Tongue (tissue), 3 donors: ENCODE measurements at places on chromosomes 6 and 20.

DNA sequence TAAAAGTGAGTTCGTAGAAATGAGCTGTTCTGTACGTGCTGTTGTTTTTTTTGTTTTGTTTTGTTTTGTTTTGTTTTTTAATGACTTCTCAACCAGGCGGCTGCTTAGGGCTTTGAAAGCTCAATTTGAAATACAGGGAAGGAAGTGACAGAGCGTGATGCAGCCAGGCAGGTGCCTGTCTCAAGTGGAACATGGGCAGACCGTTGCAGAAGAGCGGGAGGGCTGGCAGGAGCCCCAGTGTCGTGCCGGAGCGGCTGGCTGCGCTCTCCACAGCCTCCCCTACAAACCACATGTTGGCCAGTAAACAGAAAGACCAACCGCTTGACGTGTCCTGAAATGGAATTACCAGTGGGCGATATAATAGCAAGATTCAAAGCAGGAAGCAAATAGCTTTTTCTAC lies 164.9 kb upstream of the RREB1 start:
- peak; percentile 94 for DNase-seq

DNA sequence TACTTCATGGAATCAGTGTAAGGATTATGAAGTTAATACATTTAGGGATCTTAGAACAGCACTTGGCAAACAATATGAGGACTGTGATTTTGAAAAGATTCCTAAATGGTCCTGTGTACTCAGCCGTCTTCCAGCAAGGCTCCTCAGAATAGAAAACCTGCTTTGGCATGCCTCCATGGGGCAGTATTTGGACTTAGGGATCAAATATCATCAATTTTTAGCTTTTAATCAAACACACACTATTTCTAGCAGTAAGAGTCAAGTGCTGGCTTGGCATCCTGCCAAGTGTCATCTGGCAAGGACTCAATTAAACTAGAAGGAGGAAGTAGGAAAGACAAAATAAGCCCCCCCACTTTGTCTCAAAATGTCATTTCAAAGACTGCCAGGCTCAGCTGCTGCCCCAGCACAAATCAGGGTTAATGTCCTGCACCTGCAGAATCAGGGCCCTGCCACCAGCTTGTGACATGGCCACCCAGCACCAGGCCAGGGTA lies 40.8 kb downstream of the IYD start:
- peak; percentile 82 for DNase-seq

DNA sequence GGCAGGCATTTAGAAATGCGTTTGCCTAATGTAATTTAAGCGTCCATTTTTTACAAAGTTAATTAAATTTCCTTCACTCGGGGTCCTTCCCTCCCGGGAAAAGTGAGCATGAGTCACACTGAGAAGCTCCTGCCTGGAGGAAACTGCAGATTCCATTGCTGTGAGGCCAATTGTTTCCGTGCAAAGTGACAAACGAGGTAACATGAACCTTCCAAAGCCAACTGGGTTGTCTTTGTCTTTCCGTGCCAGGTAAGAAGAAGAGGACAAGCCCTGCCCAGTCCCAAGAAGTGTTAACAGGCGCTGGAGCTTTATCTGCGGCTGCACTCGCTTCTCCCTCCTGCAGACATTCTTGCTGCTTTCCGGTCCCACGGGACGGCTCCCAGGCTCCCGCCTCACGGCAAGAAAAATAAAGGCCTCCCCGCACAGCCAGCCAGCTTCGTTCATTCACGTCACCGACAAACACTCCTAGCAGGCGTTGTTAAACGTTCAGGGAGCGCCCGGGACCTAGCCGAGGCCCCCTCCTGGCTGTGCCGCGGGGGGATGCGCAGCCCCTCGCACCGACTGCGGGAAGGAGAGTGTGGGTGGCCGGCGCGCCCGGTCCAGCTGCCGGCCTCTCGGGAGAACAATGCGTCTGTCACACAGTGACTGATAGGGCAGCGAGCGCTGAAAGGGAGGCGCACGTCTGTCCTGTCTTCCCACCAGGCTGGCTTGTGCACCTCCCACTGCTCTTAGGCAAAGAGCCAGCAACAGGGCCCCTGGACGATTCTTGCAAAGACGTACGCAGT lies 61.5 kb upstream of the HDDC2 start:
- DNase-seq: peak; percentile 77

DNA sequence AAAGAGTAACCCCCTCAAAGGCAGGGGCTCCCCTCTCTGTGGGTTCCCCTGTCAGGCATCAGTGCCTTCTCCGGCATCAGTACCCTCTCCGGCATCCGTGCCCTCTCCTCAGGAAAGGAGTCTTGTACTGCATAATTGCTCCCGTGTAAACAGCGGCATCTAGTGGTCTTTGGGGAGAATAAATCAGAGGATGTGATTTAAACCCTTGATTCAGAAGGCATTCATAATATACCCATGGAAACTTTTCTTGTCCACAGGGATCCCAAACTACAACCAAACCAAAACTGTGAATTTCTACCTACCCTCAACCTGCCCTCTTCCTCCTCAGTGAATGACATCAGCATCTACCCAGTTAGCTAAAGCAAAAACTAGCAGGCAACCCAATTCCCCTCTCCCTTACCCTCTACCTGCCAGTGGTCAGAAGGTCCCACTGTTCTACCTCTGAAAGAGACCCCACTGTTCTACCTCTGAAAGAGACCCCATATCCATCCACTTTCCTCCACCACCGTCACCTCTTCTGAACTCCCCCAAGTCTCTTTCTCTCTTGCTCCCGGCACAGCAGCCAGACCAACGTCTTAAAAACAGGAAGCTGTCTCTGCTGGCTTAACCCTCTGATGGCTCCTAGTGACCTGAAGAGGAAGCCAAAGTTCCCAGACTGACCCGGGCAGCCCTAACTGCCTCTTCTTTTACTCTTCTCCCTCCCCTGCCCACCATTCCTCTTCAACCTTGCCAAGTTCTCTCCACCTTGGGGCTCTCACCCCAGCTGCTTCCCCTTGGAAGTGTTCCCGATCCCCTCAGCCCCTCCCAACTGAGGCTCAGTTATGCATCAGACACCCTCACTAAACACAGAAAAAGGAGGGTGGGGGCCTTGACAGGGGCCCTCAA lies 27.2 kb downstream of the UBE2V1 start:
- DNase-seq: peak; percentile 80

- DNase-seq: no peak
Observed at GRCh38 chr20:1646975-1647431, 10.6 kb downstream of the SIRPG start.

- DNase-seq: no peak
Observed at GRCh38 chr6:148990403-148990802, 243.6 kb downstream of the UST start.

DNA sequence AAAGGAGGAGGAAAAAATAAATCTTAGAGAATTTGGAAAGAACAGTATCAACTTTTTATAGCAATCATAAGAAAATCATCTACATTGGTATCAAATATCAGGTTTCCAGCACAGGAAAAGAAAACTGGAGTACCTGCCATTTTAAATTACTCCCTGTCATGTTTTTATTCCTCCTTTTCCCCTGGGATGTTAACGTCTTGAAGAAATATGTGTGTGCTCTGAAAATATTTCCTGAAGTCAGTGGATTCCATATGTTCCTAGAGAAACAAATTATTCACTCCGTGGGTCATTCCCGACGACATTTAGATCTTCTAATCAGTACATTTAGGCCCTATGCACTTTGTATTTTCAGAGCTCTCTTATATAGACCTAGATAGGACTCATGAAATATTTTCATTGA lies 42.0 kb upstream of the RSPO3 start:
- no peak for DNase-seq

- no peak for DNase-seq
Observed at GRCh38 chr20:58655328-58656107, 4.4 kb downstream of the STX16 start.

GRCh38 chr6:14031516-14031915 lies 86.1 kb upstream of the CD83 start:
- DNase-seq: no peak

GRCh38 chr6:79277109-79277508 lies 42.6 kb upstream of the HMGN3 start:
- DNase-seq: no peak

- DNase-seq: no peak
Observed at GRCh38 chr20:11389186-11389585, 528.5 kb upstream of the BTBD3 start.

DNA sequence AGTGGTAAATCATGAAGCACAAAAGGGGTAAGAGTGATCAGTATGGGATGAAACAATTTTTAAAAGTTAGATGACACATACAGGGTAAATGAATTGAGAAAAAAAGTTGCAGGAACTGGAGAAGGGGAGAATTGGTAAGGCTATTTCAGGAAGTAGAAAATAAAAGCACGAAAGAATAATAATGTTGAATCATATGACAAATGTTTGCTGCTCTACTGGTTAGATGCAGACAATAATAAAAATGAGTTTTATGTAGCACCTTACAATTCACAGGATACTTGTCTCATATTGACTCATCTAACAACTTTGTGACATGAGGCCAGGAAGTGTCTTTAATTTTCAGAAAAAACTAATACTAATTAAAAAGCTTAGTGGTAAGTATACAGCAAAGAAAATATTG lies 566.5 kb upstream of the MARCKS start:
- DNase-seq: no peak

- peak; percentile 18 for DNase-seq
Observed at GRCh38 chr6:1603708-1604107, 6.0 kb upstream of the FOXC1 start.

GRCh38 chr6:105759946-105760345 lies 326.2 kb upstream of the PRDM1 start:
- peak; percentile 24 for DNase-seq

DNA sequence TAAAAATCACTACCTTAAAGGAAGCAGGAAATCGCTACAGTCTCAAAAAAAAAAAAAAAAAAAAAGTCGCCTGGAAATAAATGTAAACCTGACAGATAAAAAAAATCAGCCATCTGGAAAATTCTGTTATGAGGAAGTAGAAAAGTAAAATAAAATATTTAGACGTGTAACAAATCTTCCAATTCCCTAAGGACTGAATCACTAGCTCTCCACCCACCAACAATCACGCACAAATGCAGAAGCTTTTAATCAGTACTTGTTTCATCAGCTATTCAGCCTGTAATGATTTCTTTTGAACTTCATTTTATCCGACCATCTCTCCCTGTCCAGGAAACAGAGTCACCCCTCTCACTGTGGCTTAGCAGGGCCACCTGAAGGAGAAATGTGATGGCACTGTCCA lies 59.0 kb downstream of the SLC23A2 start:
- no peak for DNase-seq

DNA sequence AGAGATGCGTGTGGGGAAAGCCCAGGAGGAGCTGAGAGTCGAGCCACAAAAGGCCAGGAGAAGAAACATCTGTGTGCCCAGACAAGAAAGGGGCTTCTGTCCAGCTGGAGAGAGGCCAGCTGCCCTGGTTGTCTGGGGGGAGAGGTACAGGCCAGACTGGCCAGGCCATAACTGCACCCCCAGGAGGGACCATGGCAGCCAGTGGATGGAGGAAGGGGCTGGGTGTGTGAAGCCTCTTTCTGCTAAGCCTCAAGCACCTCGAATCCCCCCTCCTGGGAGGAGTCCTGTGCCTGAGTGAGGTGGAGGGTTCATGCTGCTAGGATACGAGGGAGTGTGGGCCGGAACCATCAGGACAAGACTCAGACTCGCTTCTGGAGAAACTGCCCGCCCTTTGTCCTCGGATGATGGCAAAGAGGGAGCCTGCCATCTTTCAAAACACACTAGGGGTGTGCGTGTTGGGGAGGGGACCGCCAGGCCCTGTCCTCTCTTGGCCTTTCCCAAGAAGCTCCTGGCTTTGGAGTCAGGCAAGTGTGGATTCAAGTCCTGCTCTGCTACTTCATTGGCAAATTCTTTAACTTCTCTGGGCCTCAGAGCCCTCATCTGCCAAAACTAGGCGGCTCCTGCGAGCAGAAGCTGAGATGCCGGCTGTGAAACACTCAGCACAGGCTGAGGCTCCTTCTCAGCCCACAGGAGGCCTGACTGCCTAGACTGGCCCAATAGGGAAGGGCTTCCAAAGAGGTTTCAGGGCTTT lies 90.3 kb downstream of the ASXL1 start:
- no peak for DNase-seq

DNA sequence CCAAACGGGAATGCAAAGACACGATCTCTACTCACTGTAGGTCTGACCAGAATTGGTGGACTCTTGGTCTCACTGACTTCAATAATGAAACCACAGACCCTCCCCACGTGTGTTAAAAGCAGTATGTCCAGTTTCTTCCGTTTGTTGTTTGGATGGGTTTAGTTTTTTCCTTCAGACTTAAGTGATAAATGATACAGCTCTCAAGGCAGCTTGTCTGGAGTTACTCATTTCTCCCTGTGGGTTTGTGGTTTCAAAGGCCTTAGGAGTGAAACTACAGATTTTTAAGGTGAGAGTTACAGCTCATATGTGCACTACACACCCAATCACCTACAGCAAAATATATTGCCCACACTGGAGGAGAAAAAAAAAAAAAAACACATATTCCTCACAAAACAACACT lies 86.7 kb upstream of the STMND1 start:
- no peak for DNase-seq

DNA sequence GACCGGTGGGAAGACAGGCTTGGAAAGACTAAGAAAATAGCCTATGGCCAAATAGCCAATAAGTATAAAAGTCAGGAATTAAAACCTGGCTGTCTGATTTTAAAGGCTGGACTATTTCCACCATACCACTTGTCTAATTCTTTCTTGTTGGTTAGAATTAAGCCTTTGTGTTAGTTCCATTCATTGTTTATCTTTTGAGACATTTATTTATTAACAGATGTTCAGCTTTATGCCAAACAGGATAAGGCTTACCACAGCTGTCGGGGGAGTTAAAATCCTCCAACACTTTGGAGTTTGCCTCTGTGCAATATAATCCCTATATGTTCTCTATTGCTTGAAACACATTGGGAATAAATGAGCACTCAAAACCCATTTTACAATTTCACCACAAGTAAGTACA lies 208.3 kb downstream of the TMEM200A start:
- peak; percentile 82 for DNase-seq

GRCh38 chr6:15763837-15764236 lies 101.0 kb upstream of the DTNBP1 start:
- no peak for DNase-seq

DNA sequence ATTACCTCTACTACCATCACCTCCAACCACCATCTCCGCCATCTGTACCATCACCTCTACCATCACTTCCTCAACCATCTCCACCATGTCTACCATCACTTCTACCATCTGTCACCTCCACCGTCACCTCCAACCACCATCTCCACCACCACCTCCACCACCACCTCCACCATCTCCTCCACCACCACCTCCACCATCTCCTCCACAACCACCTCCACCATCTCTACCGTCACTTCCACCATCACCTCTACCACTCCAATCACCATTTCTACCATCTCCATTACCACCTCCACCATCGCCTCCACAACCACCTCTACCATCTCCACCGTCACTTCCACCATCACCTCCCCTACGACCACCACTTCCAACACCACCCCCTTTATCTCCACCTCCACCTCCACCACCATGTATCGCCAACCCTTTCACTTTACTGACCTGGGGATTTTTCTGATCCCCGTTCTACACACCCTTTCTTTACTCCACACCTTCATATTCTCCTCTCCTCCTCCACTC lies 2.3 kb downstream of the IPCEF1 start:
- no peak for DNase-seq

- DNase-seq: peak; percentile 69
Observed at GRCh38 chr6:36615018-36615761, 21.0 kb downstream of the SRSF3 start.
